ENCODE measurements at places on chromosomes 6 and 20. TPM values are rescaled to one million over a fixed set of nuclear protein-coding genes. Genes with fewer than 3 reads are reported as not detected.

GRCh38 chr6:168029459-168030217 is 32.2 kb downstream of the KIF25 start:
- no peak overlapping the region for H3K27ac ChIP-seq
- no peaks in the 10 kb centered on the region for H3K36me3 ChIP-seq
- H3K27me3 ChIP-seq, result peaks cover 3% of the 10 kb centered on the region
- no peak overlapping the region for H3K4me3 ChIP-seq
- H3K4me1 ChIP-seq, result peaks cover 3% of the 10 kb centered on the region
- DNase-seq, result no peak

GRCh38 chr20:62596486-62596885 is 45.8 kb upstream of the SLCO4A1 start:
- H3K27ac ChIP-seq, result no peak overlapping the region
- peaks cover 22% of the 10 kb centered on the region for H3K4me1 ChIP-seq
- H3K4me3 ChIP-seq, result no peak overlapping the region
- H3K36me3 ChIP-seq, result no peaks in the 10 kb centered on the region
- no peak for DNase-seq
- peaks cover 21% of the 10 kb centered on the region for H3K27me3 ChIP-seq

DNA sequence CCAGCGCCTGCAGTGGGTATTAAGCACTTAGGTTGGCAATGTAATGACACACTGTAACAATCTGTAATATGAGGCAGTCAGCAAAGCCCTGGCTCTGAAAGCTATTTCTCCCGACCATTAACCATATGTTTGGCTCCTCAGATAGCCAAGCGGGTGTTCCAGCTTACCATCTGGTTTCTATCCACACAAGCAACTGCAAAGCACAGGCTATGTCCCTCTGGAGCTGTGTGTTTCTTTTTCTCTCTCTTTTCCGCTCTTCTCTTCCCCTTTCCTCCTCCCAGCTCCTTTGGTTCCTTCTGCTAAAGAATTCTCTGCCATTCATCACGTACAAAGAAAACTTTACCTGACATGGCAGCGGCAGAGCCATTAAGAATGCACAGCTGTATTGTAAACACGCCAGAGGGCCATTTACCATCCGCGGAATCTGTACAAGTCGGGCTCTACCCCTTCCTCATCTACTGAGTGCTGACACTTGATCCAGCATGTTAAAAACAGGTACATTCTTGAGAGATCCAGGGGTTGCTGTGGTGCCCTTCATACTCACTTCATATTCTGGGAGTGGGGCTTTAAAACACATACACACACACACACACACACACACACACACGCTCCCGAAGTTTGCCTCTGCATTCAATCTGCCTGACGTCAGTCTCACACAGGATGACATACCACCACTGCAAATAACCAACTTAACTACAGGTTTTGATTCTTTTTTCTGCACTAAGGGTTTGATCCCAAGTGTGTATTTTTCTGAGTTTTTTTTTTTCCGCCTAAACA is 77.2 kb downstream of the BACH2 start:
- H3K4me3 ChIP-seq, result no peak overlapping the region
- peaks cover 25% of the 10 kb centered on the region for H3K4me1 ChIP-seq
- H3K36me3 ChIP-seq, result peaks cover 47% of the 10 kb centered on the region
- H3K27ac ChIP-seq, result no peak overlapping the region

- H3K27me3 ChIP-seq, result no peaks in the 10 kb centered on the region
- H3K36me3 ChIP-seq, result no peaks in the 10 kb centered on the region
- DNase-seq, result no peak
- no peak overlapping the region for H3K4me3 ChIP-seq
- H3K27ac ChIP-seq, result no peak overlapping the region
Measured at GRCh38 chr20:59010995-59011873, 4.2 kb upstream of the CTSZ start.

GRCh38 chr20:52193133-52193532 is 1.6 kb upstream of the ZFP64 start:
- no peaks in the 10 kb centered on the region for H3K36me3 ChIP-seq
- no peak for DNase-seq
- H3K27ac ChIP-seq, result no peak overlapping the region
- no peaks in the 10 kb centered on the region for H3K27me3 ChIP-seq
- H3K4me1 ChIP-seq, result peaks cover 18% of the 10 kb centered on the region

DNA sequence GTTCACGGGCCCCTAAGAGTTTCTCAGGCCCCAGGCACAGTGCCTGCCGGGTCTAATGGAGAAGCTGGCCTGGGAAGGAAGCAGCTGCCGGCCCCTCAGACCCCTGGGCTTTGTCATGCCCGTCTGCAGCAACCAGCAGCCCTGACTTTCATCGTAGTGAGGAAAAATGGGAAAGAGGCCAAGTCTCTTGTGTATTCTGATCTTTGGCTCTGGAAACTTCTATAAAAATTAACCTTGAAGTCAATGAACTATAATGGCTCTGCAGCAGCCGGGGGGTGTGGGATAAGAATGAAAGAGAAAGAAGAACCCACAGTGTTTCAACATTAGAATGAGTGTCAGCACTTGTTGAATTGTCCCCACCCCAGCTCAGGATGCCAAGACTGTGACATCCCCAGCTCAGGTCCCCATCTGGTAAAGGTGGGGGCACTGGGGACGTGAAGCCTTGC is 12.9 kb downstream of the TGM2 start:
- no peak overlapping the region for H3K4me3 ChIP-seq
- no peaks in the 10 kb centered on the region for H3K36me3 ChIP-seq
- no peak for DNase-seq
- H3K27me3 ChIP-seq, result no peaks in the 10 kb centered on the region
- H3K4me1 ChIP-seq, result peaks cover 19% of the 10 kb centered on the region

DNA sequence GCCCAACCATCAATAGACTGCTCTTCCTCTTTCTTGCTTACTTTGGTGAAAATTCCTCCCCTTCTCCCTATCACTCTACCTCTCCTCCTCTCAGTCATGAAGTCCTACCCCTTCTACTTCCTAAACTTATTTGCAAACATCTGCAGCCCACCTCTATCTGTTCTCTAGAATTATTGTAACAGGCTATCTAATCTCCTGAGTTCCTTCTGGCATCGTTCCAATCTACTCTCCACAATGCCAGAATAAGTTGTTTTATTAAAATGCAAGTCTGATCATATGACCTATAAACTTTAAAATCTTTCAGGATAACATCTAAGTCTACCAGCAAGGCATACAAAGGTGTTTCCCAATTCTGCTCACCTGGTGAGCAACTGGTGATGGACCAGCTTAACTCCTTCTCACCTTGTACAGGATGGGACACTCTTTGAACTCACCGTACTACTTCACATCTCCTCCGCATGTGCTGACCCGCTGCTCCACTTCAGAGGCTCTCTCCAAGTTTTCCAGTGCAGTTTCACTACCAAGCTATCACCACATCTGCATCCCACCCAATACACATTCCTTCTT is 7.9 kb downstream of the CD164 start:
- peaks cover 76% of the 10 kb centered on the region for H3K4me1 ChIP-seq
- peak overlapping the region; percentile 58 for H3K4me3 ChIP-seq
- peaks cover 93% of the 10 kb centered on the region for H3K36me3 ChIP-seq
- no peak for DNase-seq
- H3K27ac ChIP-seq, result peak overlapping the region; percentile 89

DNA sequence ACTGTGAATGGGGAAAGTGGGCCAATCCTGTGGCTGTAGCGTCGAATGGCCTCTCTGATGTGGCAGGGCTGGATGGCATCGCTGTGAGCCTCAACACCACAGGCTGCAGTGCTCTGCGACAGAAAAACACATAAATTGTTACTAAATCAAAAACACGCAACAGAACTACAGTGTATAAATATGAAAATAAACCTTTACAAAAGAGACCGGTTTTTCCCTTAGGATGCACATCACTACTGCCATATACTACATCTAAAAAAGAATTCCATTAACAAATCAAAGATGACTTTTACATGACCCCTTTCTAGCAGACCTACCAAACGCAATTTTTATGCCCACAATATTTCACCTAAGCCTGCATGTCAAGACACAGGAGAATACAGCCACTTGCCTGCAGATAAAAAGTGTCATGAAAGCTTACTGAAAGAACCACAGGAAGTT is 395.5 kb upstream of the RUNX2 start:
- H3K4me1 ChIP-seq, result peaks cover 48% of the 10 kb centered on the region
- peak overlapping the region; percentile 93 for H3K27ac ChIP-seq
- H3K36me3 ChIP-seq, result peaks cover 12% of the 10 kb centered on the region
- H3K4me3 ChIP-seq, result peak overlapping the region; percentile 78

DNA sequence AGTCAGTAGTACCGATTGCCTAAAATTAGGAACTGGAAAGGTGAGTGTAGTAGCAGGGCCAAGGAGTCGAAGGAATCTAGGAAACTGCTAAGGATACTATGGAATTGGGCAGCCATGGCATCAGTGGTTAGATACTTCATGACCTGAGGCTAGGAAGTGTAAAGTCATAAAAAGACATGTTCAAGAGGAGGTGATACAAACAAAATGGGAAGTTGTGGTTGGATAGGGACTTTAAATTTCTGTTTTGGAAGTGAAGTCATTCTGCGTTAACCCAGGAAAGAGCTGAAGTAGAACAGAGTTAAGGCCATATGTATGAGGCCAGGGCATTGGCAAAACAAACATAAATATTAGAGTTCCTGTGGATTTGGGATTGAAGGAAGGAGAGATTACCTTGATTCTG is 88.6 kb upstream of the TMEM181 start:
- no peaks in the 10 kb centered on the region for H3K4me1 ChIP-seq
- no peak overlapping the region for H3K4me3 ChIP-seq
- no peak overlapping the region for H3K27ac ChIP-seq
- no peaks in the 10 kb centered on the region for H3K27me3 ChIP-seq
- H3K36me3 ChIP-seq, result no peaks in the 10 kb centered on the region
- DNase-seq, result no peak

GRCh38 chr6:105968603-105969333 is 117.4 kb upstream of the PRDM1 start:
- no peak for DNase-seq
- no peak overlapping the region for H3K4me3 ChIP-seq
- H3K27ac ChIP-seq, result no peak overlapping the region
- H3K27me3 ChIP-seq, result no peaks in the 10 kb centered on the region
- peaks cover 26% of the 10 kb centered on the region for H3K36me3 ChIP-seq
- peaks cover 6% of the 10 kb centered on the region for H3K4me1 ChIP-seq

- no peak overlapping the region for H3K27ac ChIP-seq
- no peaks in the 10 kb centered on the region for H3K4me1 ChIP-seq
- no peaks in the 10 kb centered on the region for H3K36me3 ChIP-seq
- no peak overlapping the region for H3K4me3 ChIP-seq
- no peak for DNase-seq
Measured at GRCh38 chr20:23654000-23654399, 16.2 kb upstream of the CST3 start.

GRCh38 chr6:45483501-45483900 is 105.8 kb upstream of the SUPT3H start:
- peaks cover 71% of the 10 kb centered on the region for H3K4me1 ChIP-seq
- no peaks in the 10 kb centered on the region for H3K27me3 ChIP-seq
- no peak overlapping the region for H3K4me3 ChIP-seq
- H3K27ac ChIP-seq, result peak overlapping the region; percentile 29

FOXO3 gene
- 4.7 TPM for total RNA-seq

LAMA2 gene
- total RNA-seq, result 0.05 TPM

DNMT3B gene
- total RNA-seq, result 3.4 TPM

DSP gene
- 0.02 TPM for total RNA-seq

SYTL3 gene
- 232 TPM for total RNA-seq
